Kidney (tissue), 22 donors: ENCODE measurements at places on chromosomes 6 and 20. TPM values are rescaled to one million over a fixed set of nuclear protein-coding genes. Genes with fewer than 3 reads are reported as not detected.
A peak's percentile ranks its signal among the peaks of the same experiment; 100 is the strongest.

DNA sequence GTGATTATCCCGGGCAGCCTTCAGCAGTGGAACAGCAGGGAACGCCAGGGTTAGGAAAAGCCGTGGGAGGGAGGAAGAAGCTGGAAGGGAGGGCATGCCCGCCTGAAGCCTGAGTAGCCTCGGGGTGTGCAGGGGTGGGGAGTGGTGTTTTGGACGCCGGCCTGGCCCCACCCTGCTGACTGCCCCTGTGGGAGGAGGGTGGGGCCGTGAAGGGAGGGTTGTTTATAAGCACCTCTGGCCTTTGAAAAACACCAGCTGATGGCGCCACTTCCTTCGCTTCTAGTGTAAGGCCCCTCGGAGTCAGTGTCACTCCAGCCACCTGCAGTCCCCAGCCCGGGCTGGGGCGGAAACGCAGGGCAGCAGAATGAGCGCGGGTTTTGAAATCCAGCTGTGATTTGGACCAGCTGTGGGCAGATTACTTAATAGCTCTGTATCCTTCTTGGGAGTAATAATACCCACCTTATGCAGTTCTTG, 52.8 kb upstream of the BMP6 start:
- peak; percentile 64 for DNase-seq

DNA sequence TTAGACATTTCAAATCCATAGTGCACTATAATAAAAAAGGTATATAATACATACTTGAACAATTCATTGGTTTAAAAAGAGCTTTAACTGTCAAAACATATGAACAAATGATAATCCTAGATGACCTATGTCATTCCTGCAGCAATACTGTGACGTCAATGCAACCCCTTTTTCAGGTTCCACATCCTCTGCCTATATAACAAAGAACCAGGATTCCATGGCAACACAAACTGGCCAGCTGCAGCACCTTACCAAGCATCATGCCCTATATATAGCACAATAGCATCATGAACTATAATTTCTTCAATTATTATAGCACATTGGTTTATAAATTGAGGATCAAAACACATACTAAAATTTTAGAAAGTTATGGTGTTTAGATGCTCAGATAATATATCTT, 578 bp upstream of the PTCHD4 start:
- DNase-seq = no peak

DNA sequence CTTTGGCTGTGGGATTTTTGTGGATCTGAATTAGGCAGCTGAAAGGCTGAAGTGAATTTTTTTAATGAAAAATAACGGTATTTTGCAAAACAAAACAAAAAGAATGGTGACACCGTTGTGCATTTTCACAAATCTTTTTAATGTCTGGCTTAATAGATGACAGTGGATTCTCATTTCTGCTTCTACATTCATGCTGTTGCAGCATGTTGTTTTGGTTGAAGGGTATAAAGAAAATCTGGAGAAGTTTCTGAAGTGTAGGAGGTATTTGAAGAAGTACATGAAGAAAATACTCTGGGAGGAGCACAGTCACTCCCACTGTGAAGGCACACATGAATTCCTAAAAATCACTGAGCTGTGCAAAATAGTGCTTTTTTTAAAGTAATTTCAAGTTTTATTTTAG, 3.1 kb upstream of the MAP3K5 start:
- DNase-seq = no peak

C20orf141 gene
- polyA plus RNA-seq = not detected

GRCh38 chr20:8094850-8095249, 37.2 kb upstream of the PLCB1 start:
- no peak for DNase-seq

DNA sequence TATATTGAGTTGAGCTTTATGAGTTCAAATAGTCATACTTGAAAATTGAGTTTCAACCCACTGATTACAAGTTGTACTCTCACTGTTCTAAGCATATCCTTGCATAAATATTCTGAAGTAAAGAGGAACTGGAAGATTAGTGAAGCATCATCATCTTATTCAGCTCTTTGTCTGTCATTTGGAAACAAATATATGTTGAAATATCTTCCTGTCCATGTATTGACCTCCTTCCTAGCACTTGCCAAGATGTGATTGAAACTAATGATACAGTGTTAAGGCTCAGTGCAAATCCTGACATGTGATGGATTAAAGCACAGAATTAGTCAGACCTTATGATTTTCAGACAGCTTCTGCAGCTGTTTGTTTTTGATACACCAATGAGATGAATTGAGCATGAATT, 434.3 kb downstream of the TBC1D32 start:
- no peak for DNase-seq

ZNF334 gene
- 3.7 TPM for polyA plus RNA-seq

DNA sequence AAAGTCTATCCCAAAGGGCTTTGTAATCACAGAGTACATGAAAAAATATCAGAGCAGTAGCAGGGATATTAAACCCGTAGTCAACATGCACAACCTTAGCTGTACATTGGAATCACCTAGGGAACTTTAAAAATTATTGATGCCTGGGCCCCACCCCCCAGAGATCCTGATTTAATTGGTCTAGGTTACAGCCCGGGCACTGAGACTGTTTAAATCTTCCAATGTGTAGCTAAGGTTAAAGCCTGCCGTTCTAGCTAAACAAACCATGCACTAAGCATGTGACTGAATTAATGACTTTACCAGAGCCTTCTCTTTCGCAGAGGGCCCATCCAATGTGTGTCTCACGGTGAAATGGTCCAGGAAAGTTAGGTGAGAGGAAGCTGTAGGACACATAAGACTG, 14.1 kb upstream of the JAG1 start:
- no peak for DNase-seq

DNA sequence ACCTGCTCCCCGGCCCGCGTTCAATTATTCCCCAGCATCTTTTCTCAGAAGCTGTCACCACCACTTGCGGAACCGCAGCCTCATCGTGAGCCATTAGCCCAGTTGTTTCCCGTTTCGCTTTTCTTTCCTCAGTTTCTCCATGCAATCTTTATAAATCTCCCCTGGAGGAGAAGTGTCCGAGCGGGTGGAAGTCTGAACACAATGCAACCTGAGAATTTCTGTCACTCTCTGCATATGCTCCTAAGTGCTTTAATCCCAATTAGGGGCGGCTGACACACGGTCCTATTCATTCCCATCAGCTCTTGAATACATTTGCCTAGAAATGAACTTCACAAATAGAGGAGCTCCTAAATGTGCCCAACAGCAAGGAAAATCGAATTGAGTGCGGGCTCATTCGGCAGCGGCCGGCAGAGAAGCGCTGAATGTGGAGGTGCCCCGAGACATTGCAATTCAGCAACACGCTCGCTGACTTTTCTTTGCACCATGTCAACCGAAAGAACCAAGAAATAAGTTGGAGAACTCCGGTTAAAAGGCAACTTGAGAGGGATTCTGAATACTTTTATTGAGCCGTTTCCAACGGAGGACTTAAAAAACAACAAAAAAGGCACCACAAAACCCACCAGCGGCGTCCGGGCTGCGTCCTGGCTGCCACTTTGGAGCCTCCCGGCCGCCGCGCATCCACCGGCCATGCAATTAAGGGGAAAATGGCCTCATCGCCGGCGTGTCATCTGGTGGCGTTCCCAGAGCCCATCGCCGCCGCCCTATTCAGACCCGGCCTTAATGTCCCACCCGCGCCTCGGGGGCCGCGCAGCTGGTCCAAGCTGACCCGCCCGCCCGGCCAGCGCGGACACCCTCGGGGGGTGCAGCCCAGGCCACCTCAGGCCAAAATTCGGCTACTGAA, 3.9 kb upstream of the PRDM13 start:
- DNase-seq = no peak

- peak; percentile 95 for DNase-seq
Observed at GRCh38 chr6:28980852-28981430, 24.2 kb downstream of the ZNF311 start.

- DNase-seq = peak; percentile 65
Observed at GRCh38 chr6:170096191-170096802, 194.6 kb downstream of the DLL1 start.

DNA sequence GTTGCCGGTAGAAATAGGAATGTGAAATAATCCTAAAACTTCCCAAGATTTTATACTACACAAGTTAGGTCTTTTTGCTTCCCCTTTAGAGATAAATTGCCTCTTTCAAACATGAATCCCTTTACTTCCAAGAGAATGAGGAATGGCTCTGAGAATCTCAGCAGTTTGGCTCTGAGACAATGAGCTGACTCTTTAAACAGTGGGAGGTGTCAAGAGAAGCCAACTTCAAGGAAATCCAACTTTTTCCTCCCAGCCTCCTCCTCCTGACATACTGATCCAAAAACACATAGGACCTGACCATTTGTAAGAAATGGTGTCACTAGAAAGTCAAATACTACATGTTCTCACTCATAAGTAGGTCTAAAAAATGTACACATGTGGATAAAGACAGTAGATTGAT, 154.2 kb downstream of the ALDH8A1 start:
- DNase-seq = no peak
